Lung microvascular endothelial cell (primary cell): ENCODE measurements at places on chromosomes 7 and 10.

DNA sequence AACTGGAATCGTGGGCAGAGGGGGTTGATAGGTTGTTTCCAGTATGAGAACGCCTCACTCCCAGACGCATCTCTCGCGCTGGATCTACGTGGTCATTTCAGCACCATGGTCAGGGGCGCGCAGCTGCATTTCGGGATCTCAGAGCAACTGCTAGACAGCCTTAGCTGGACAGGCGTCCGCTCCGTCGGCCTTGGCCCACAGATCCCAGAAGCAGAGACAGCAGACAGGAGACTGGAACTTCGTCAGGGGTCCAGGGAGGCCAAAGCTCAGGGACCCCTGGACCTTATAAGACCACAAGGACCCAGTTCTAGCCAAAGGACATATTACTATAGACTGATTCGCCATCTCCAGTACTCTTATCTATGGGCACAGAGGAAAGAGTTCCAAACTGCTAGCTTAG is 5.3 kb downstream of the NEUROG3 start:
- peak; percentile 63 for DNase-seq

DNA sequence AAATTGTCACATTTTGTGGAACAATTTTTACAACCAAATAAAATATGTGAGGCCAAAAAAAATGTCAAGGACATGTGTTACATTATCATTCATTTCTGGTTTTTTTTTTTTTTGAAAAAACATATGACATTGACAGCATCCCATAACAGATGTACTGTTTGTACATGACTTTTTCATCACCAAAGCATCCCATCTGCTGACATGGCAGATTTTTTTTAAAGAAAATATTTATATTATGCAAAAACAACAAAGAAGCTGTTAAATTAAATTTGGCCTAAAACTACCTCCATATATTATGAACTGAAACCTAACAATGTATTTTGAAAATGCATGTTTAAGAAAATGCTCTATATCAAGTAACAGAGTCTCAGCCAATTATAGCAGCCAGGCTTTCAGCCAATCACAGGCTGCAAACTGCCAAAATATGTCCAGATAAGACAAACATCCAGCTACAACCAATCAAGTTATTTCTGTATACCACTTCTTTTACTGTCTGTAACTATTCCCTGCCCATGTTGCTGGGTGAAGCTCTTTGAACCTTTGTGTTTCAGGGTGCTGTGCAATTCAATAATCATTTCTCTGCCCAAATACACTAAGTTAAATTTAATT is 1111.8 kb downstream of the GRM8 start:
- no peak for DNase-seq

DNA sequence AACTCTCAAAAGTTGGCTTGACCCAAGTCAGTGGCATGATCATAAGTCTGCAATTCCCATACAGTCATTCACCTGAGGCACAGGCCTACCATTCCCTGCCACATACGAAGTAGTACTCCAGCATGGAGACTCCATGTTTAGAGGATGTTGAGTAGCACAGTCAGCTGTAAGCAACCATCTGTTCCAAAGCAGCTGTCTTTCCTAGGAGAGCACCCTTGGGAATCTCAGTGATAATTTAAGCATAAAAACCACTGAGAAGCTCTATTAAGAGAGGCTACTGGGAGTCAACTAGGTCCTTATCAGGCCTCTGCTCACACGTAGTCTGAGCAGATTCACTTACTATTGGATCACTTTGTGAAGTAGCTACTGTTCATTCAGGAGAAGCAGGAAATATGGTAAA is 61.6 kb upstream of the UNC5B start:
- DNase-seq: no peak

- DNase-seq: no peak
Measured at GRCh38 chr10:104345515-104345914, 7.2 kb upstream of the ITPRIP start.

DNA sequence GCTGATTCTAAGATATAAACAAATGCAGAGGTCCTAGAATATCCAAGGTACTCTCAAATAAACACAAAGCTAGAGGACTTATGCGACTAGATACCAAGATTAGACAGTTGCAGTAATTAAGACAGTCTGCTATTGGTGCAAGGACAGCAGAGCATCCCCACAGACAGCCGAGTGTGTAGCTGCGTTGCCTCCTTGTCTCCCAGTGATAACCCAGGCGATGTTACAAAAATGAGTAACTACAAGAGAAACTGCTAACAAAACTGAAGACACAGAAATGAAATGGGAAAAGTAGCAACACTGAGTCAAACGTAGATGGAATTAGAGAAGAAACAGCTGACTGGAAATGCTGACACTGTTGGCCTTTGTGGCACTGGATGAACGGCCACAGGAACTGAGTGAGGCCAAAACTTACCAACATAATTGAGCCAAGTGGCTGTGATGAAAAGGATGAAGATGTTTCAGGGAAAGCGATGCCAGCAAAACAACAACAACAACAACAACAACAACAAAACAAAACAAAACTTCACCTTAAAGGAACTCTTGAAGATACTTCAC is 54.3 kb downstream of the BAIAP2L1 start:
- no peak for DNase-seq

DNA sequence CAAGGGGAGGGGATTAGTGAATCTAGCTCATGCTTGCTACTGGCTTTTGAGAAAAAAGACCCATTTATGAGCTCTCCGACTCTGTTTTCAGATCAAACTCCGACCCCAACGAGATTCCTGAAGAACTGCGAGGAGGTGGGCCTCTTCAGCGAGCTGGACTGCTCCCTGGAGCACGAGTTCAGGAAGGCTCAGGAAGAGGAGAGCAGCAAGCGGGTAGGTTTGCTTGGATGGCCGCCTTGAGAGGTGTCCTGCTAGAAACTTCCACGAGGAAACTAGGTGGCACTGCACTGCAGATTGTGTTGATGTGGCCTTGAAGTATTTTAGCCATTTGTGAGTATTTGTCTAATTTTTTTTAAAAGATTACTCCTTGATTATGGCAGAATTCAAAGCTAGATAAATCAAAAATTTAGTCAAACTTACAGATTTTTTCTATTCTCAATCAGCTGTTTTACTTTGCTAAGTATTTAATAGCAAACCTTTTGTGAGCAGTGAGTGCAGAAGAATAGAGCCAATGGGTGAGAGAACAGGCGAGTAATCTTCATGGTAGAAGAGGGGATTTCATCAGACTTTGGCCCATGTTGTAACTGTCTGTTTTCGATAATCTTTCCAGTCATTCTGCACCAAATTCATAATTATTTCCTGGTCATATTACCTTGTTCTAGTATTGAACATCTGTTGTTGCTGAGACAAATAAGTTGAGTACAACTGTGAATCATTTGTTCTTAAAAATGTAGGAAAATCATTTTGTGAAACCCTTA is 95.4 kb downstream of the CREB5 start:
- no peak for DNase-seq

DNA sequence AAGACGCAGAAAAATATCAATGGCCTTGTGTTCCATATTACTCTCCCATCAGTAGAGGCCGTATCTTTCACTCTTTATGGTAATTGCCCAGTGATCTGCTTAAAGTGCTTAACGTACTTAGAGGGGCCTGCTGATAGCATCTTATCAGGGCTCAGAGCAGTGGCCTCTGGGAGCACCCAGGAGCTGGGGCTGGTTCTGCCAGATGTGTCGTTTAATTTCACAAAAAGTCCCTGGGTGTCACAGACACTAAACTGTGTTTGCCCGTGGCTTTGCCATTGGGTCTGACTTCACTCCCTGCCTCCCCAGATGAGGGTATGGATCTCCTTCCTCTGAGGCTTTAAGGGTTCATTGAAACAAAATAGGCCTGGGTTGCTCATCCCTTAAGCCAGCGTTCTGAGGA is 435.3 kb downstream of the GATA3 start:
- DNase-seq: no peak

DNA sequence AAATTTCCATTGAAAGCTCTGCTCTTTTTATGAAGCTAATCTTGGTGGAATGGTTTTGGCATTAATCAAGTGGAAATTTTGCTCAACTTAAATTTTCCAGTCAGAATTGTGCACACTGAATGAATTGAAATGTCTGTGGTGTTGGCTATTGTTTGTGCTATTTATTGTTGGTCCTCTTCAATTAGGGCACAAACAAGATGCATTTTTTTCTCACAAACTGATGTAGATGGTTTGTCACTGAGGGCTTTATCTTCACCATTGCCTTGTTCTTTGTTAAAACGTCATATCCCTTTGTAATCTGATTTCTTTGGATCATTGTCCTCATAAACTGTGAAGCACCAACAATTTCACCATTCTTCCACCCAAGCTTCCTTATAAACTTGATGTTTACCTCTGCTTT is 152.1 kb upstream of the RHOBTB1 start:
- no peak for DNase-seq

- no peak for DNase-seq
Measured at GRCh38 chr10:35803046-35803445, 160.9 kb upstream of the FZD8 start.

DNA sequence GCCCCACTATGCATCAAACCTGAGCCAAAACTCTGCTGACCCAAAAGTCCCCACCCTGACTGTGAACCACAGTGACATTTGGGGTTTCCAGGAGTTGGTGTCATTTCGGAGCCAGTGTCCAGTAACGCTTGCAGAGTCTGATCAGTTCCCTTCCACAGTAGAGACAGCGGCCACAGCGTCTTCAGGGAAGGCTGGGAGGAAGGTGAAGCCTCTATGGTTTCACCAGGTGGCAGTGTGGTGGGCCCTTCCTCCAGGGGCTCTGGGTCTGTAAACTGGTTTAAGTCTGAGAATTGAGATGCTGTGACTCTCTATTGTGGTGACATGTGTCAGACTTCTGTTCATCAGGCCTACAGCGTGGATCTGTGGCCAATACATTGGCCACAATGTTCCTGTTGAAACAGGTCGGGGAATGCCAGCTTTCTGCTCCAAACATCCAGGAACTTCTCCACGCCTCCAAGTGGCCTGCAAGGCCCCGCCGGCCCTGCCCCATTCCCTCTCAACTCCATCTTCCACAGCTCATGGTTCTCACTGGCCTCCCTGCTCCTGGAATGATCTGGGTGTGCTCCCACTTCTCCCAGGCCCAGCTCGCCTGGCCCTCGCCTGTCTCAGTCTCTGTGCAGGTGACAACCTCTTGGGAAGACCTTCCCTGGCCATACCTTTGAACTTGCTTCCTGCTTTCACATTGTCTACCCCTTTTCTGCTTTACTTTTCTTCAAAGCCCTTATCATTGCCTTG is 124.5 kb upstream of the FAM20C start:
- DNase-seq: no peak

GRCh38 chr7:75876126-75876881 is 2.5 kb upstream of the RHBDD2 start:
- DNase-seq: no peak

GRCh38 chr10:118017071-118017740 is 29.5 kb downstream of the RAB11FIP2 start:
- DNase-seq: no peak

DNA sequence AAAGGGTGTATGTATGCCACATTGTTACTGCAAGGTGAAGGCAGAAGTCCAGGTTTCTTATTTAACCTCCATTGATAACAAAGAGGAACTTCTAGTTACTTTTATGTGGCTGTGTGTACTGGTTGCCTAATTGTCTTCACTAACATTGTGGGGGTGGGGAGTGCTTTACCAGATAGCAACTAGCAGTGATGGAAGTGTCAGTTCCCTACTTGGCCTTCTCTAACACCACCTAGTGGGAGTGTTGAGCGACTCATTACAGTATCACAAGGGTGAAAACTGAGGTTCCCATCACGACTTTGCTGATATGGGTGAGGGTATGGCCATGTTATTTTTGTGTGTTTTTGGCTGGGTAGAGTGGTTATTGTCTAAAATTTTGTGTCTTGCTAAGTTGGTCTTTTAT is 274.4 kb downstream of the THSD7A start:
- DNase-seq: peak; percentile 72

GRCh38 chr10:95314192-95314918 is 23.6 kb upstream of the PDLIM1 start:
- DNase-seq: no peak

GRCh38 chr7:73391396-73391795 is 42.2 kb upstream of the FZD9 start:
- no peak for DNase-seq

GRCh38 chr10:62326176-62326575 is 48.0 kb upstream of the ZNF365 start:
- DNase-seq: no peak

- peak; percentile 87 for DNase-seq
Measured at GRCh38 chr7:137696988-137697387, 149.8 kb downstream of the DGKI start.

- DNase-seq: peak; percentile 92
Measured at GRCh38 chr10:125084614-125085257, 75.6 kb downstream of the CTBP2 start.

DNA sequence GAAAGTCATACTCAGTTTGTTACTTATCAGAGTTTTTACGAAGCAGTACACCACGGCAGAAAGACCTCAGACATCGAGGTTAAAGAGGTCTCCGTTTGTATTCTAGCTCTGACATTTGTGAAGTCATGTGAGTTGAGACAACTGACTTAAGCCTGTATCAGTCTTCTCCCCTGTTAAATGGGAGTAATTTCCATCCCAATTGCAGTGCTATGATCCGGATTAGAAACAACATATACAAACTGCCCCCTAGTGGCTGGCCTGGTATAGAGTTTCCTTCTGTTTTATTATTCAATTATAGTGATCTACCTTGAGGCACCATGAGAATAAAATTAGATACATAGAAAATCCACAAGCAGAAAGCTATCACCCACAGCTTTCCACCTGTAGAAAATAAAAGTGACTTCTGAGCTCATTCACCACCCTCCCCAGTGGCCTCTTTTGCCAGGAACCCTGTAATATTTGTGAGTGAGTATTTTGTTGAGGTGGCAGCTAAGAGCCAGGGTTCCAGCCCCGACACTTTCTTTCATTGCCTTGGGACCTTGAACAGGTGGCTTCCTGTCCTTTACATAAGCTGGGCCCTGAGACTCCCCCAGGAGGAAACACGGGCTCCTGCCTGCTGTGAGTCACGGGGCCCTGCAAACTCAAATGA is 607.2 kb upstream of the MGMT start:
- no peak for DNase-seq

DNA sequence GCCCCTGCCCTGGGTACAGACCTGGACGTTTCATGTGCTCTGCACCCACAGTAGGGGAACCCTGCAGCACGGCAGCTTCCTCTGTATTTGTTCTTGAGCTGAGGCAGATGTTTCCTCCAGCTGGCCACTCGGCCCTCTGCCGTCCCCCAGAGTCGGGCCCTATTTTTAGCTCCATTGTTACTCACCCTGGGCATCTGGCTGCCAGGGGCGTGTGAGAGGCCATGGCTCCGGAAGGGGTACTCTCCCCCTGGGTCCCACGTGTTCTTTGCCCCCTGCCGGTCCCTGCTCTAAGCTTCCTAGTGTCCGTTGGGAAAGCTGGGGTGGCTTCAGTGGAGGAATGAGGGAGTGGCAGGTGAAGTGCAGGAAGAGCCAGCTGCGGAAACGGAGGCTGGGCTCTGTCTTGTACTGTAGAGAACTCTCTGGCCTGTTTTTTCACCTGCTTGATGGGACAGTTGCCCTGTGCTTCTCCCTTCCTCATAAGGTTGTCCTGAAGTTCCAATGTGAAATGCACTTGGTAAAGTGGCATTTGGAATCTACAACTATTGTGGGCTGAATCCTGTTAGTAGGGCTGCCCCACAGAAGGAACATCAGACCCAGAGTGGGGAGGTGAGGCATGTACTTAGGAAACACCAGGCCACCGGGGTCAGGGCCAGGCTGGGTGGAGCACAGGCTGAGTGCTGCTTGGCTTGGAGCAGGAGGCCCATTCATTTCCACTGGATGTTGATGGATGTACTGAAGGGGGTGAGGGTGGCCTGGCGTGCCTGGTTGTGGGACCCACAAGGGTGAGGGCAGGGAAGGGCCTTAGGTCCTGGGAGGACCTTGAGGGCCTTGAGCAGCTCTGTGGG is 30.6 kb downstream of the PALD1 start:
- DNase-seq: peak; percentile 83

GRCh38 chr7:49852619-49853462 is 79.4 kb downstream of the VWC2 start:
- peak; percentile 7 for DNase-seq
